ENCODE measurements at places on chromosomes 3 and 15.

GRCh38 chr3:148389916-148390315 lies 307.8 kb upstream of the AGTR1 start:
- DNase-seq = no peak

DNA sequence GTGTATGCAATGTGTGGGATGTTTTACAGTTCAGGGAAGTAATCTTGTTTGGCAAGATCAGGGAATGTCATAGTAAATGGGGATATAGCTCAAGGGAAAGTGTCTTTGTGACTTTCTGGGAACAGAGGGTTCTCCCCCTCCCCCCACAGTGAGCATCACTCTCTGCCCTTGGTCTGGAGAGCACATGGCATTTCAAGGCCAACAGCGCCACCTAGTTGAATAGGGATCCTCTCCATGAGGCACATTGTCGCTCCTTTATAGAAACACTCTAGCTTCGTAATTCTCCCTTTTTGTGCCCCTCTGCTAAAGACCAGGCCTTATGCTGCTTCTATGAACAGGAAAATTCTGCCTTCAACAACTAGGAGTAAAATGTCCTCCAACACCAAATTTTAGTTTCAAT lies 37.1 kb upstream of the ARNT2 start:
- no peak for DNase-seq

DNA sequence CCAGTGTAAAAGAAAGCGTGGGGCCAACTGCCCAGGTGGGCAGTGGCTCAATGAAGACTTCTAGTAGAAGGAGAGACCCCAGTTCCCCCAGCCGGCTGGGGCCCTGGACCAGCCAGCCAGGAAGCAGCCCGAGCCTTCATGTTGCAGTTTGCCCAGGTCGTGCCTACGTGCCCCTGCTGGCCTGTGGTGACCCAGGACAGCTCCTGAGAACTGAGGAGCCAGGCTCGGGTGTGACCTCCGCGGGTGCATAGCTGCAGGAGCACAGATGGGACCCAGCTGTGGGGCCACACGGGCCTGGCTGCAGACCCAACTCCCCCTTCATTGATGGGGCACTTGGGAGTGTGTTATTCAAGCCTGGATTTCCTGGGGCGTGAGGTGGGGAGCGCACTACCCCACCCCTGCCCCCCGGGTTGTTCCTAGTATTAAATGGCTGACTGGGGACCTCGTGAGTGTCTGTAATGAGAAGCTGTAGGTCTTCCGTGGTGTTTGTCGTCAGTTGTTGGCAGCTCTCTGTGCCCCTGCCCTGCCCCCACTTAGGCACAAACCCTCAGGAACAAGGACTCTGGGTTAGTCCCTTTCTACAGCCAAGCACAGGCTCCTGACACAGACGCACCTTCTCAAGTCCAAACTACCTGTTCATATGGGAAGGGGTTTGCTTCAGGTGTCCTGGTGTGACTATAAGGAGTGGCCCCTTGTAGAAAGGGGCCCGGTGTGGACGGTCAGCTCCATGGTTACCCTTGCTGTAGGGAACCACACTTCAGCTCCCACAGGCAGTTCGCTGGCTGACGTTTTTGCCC lies 39.1 kb downstream of the IDH2 start:
- DNase-seq = no peak

DNA sequence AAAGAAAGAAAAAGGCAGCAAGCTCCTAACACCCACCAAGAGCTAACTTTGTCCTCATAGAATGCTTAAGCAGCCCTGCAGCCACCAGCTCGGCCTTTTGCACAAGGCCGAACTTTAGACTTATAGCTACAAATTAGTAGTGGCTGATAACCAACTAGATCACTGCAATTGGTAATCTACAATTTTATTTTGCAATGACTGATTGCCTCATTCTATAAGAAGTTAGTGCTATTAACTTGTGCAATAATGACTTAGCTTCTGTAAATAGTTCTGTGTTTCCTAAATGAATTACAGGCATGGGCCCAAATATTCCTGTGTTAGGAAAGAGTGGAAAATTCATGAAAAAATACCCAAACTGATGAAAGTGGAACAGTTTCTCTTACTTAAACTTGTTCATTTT lies 284.8 kb upstream of the CFAP20DC start:
- peak; percentile 27 for DNase-seq

DNA sequence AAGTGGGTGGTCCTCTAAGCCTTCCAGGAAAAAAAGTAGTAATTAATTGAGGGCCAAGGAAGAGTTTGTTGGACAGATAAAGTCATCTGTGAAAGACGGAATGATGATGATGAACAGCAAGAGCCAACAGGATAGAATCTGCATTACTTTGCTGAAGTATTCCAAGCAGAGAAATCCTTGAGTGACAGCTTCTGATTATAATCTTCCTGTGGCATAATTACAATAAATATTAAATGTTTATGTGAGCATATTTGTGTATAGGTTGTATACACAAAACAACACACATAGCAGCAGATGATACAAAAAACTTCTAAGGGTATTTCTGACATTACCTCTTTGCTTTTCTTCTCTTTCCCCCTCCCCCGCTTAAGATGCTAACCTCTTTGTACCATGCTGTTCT lies 147.6 kb downstream of the SPATA16 start:
- DNase-seq = no peak

GRCh38 chr15:51759557-51760070 lies 8.2 kb downstream of the TMOD2 start:
- peak; percentile 94 for DNase-seq

DNA sequence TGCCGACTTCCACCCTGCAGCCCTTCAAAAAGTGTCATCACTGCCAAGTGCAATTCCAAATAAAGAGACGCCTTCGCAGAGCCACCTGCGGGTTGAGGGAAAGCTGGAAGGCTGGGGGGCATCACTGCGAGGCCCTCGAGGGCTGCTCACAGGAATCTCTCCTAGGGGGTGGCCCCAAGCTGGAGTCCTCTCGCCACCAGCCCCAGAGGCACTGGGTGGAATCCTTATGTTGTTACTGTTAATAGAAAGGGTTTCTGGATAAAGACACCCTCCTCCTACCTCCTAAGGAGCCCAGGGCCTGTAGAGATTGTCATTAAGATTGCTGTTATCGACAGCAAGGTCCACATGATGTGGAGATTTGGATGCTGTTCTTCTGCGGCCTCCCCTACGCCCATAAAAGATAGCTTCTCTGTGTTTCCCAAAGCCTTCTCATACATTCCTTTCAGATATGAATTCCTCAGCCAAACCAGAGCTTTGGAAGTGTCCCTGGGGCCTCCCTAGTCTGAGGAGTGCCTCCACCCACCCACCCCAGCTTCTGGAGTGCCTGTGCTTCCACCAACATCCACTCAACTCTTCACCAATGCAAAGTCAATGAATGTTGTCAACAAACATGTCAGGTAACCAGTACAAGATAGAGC lies 512.7 kb downstream of the SHQ1 start:
- DNase-seq = no peak

DNA sequence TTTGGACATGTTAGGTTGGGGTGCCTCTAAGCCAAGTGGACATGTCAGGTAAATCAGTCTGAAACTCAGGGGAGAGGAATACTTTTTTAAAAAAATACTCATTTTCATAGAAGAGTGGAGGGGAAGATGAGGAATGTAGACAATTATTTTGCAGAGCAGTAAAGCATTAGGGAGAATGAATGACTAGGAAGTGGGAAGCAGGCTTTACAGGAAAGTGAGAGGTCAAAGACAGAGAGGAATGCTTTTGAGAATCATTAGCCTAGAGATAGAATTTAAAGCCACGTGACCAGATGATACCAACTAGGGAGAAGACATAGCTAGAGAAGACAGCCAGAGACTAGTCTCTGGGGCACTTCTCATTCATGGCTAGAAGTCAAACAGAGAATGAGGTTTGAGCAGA lies 91.0 kb downstream of the RAD18 start:
- no peak for DNase-seq

- no peak for DNase-seq
Observed at GRCh38 chr3:141266186-141266585, 34.6 kb downstream of the PXYLP1 start.

DNA sequence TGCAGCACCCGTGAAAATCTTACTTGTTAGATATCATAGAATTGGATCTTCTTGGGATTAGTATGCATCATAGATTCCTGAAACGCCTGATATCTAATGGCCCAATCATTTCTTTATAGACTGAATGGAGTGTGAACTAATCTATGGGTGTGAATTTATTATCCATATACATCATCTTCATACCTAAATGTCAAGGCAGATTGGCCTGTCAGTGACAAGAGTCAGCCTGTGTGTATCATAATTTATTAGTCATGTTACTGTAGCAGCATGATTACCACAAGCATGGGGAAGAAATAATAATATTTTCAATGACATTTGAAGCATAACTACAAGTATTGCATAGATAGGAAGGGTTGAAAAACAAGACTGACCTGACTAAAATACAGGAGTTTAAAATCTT lies 235.8 kb downstream of the RAP2B start:
- no peak for DNase-seq

GRCh38 chr3:83946049-83946448 lies 1012.7 kb upstream of the CADM2 start:
- no peak for DNase-seq

DNA sequence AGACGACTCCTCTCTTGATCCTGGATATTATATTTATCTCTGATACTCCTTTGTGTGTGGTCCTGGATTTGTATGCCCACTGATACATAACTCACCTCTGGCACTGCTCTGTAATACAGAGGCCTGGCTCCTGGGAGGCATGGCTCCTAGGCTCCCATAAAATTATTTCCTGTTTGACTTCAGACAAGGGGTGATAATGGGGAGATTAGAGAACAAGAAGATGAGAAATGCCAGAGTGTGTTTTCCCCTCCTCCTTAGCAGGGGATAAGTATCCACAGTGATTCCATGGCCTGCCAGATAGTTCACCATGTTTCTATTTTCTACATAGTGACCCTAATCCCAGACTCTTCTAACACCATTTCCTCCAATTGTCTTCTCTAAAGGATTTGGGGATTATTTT lies 165.7 kb upstream of the PLSCR5 start:
- no peak for DNase-seq

DNA sequence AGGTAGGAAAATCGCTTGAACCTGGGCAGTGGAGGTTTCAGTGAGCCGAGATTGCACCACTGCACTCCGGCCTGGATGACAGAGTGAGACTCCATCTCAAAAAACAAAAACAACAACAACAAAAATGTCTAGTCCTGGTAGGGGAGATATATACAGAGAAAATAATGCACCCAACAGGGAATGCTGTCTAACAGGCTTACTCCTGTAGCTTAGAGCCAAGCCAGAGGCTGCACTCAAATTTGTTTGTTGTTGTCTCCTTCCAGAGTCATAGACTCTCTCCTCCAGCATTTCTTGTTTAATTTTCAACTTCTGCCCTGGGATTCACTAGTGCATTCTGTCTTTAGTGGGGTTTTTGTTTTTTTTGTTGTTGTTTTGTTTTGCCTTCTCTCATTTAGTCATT lies 4.6 kb upstream of the TRA2B start:
- no peak for DNase-seq

- no peak for DNase-seq
Observed at GRCh38 chr15:75468913-75469598, 17.6 kb upstream of the SIN3A start.

DNA sequence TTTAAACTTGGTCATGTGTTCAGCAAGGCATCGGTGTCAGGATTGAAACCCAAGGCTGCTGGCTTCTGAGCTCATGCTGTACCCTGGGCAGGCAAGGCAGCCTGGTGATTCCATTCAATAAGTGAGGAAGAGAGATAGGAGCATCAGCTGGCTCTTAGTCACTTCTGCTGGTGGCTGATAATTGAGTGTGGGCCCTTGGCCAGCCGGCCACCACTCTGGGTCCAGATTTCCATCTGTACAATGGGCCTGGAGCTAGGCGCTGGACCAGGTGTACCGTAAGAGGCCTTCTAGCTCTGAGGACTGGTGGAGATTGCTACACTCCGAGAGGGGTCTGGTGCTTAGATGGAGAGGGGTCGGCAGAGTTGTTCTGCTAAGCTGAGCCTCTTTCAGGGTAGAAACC lies 4.3 kb downstream of the CD276 start:
- no peak for DNase-seq

DNA sequence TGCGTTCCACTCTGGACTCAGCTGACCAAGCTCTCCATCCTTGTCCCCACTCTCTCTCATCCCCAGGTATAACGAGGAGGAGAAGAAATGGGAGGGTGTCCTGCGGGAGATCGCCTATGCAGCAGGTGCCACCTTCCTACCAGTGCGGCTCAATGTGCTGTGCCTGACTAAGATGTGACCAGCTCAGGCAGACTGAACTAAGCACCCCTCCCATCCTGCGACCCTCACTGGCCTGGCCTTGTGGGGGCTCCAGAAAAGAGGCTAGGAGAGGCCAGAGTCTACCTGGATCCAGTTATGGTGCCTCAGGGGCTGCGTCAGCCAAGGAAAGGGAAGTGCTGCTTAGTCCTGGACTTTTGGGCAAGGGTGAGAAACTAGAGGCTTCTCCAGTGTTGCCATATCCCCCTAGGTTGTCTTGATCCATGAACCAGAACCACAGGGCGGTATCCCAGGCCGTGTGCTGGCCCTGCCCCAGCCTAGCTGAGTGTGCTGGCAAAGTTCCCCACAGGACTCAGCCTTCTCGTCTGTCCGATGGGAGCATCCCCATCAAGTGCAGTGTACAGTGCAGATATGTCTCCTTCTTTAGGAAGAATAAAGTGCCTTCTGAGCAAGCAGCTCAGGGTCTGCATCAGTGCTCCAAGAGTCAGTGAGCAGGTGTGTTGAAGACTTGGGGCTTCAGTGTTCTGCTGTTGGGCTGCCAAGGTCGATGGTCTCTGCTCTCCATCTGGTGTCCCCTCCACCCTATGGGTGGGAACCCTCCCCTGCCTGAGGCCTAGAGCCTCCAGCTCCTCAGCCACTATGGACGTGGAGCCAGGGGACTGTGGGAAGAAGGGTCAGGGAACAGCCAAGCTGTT lies 6.7 kb downstream of the KLHL40 start:
- DNase-seq = no peak

GRCh38 chr3:159186581-159186980 lies 384.7 kb downstream of the MFSD1 start:
- DNase-seq = no peak

DNA sequence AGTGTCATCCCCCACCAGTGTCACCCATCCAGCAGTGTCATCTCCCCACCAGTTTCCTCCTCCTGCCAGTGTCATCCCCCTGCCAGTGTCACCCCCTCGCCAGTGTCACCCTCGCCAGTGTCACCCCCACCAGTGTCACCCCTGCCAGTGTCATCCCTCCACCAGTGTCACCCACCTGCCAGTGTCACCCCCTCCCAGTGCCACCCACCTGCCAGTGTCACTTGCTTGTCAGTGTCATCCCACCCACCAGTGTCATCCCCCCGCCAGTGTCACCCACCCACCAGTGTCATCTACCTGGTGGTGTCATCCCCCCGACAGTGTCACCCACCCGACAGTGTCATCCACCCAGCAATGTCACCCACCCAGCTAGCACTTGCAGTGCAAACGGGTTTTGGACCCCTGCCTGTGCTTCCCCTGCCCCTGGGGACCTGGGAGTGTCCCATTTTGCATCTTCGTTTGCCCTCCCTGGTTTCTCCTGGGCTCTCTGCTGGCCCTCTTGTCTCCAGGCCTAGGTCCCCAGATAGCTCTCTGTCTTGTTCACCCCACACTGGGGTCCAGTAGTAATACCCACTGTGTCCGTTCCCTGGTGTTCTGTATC lies 99.8 kb upstream of the PRR20G start:
- DNase-seq = no peak

DNA sequence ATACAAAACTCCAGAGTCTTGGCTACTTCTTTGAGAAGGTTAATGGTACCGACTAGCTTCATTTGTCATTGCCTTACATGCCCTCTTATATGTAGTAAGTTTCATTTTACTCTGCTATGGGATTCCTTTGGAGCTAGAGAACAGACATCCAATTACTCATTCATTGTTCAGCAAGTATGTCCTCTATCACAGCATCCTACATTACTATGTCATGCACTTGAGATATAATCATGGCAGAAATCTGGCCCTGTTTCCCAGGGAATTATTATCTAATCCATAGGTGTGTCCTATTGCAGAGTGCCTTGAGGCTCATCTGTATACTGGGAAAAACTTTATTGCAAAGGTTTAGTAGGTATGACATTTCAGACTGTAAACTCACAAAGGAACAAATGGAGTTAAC lies 333.1 kb upstream of the NECTIN3 start:
- no peak for DNase-seq

All from fibroblast of skin of left biceps (primary cell).